ENCODE measurements at places on chromosomes 11 and 22. TPM values are rescaled to one million over a fixed set of nuclear protein-coding genes. Genes with fewer than 3 reads are reported as not detected.

OR5J2 gene
- not detected for total RNA-seq

DNA sequence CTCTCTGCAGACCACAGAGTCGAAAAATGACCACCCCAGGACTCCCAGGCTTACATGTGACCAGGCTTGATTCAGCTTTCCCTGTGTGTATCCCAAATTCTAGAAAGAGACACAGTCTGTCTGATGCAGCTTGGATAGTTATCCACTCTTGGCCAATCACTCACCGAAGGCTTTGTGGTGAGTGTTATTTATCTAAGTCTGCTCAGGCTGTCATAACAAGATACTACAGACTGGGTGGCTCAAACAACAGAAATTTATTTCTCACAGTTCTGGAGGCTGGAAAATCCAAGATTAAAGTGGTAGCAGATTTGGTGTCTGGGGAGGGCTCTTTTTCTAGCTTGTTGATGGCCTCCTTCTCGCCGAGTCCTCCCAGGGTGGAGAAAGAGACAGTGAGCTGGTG lies 63.2 kb downstream of the ZBTB16 start:
- DNase-seq = no peak
- H3K27ac ChIP-seq = peak overlapping the region; percentile 38
- peaks cover 2% of the 10 kb centered on the region for H3K36me3 ChIP-seq

CDC42EP1 gene
- total RNA-seq = 73.2 TPM

BLID gene
- not detected for total RNA-seq

GRCh38 chr22:28188178-28188879 lies 269.3 kb upstream of the PITPNB start:
- H3K36me3 ChIP-seq = no peaks in the 10 kb centered on the region
- no peak overlapping the region for H3K4me3 ChIP-seq
- no peaks in the 10 kb centered on the region for H3K27me3 ChIP-seq
- H3K27ac ChIP-seq = no peak overlapping the region
- no peaks in the 10 kb centered on the region for H3K4me1 ChIP-seq
- no peak for DNase-seq

GRM5 gene
- 0.33 TPM for total RNA-seq

GRCh38 chr11:45333001-45333971 lies 47.1 kb upstream of the SYT13 start:
- no peak overlapping the region for H3K4me3 ChIP-seq
- H3K4me1 ChIP-seq = peaks cover 10% of the 10 kb centered on the region
- H3K27me3 ChIP-seq = no peaks in the 10 kb centered on the region
- H3K36me3 ChIP-seq = no peaks in the 10 kb centered on the region
- peak overlapping the region; percentile 14 for H3K27ac ChIP-seq

DNA sequence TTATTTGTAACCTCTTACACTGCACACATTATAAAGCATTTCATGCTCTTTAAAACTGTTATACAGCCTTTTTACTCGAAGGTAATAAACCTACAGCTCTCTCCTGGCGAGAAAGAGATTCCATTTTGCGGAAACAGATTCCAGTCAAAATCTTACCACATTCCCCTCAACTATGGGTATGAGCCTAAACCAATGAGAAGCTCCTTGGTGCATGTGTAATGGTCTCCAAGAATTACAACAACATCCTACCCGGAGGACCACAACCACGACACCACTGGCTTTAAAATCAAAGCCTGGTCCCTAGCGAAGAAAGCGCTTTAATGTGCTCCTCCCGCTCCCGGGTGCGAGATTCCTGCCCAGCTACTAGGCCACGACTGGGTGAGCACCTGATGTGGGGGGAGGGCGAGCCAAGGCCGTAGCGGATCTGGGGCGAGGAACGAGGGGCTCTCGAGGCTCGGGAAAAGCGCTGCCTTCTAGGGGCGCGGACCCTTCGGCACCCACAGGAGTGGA lies 821 bp downstream of the CELF1 start:
- H3K4me3 ChIP-seq = peak overlapping the region; percentile 97
- H3K27me3 ChIP-seq = no peaks in the 10 kb centered on the region
- DNase-seq = no peak
- no peaks in the 10 kb centered on the region for H3K36me3 ChIP-seq
- H3K27ac ChIP-seq = peak overlapping the region; percentile 83

FAM111B gene
- not detected for total RNA-seq

MFRP gene
- not detected for total RNA-seq

- no peaks in the 10 kb centered on the region for H3K27me3 ChIP-seq
- DNase-seq = peak; percentile 44
- H3K4me1 ChIP-seq = peaks cover 46% of the 10 kb centered on the region
These were observed 17.2 kb downstream of the CREB3L1 start for GRCh38 chr11:46294365-46295309.

DNA sequence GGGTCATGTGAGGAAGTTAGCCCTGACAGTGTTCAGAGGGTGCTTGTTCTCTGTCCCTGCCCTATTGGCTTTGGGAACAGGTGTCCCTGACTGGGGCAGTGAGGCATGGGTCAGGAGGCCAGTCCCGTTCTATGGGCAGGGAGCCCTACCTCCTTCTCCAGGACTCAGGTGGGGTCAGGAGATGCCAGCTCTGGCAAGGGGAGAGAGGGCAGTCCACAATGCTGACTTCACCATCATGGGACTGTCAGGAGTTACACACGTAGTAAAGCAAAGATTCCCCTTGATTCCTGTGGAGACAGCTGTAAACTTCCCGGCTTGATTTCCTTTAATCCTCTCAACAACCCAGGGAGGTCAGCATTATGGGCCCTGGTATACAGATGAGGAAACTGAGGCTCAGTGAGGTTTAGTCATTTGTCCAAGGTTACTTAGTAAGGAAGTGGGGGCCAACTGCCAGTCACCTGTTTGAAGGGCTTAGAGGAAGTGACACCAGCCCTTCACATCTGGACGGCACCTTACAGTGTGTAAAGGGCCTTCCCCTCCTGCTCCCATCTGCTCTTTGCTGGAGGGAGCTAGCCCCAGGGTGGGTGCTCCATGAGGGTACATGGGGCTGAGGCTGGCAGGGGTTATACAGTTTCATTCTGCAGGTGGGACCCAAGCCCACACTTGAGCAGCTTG lies 11.9 kb downstream of the MICALL1 start:
- no peak overlapping the region for H3K4me3 ChIP-seq
- H3K36me3 ChIP-seq = peaks cover 17% of the 10 kb centered on the region
- DNase-seq = no peak

NXPE1 gene
- total RNA-seq = not detected

GLYATL2 gene
- not detected for total RNA-seq

OR51I1 gene
- not detected for total RNA-seq

- H3K27ac ChIP-seq = no peak overlapping the region
- no peaks in the 10 kb centered on the region for H3K27me3 ChIP-seq
- H3K4me3 ChIP-seq = no peak overlapping the region
- no peak for DNase-seq
- H3K36me3 ChIP-seq = no peaks in the 10 kb centered on the region
- peaks cover 26% of the 10 kb centered on the region for H3K4me1 ChIP-seq
These were observed 40.9 kb upstream of the SUSD2 start for GRCh38 chr22:24140357-24140756.

OR52E4 gene
- total RNA-seq = not detected

GRCh38 chr11:69352715-69353319 lies 58.9 kb downstream of the MYEOV start:
- H3K4me3 ChIP-seq = no peak overlapping the region
- H3K27ac ChIP-seq = no peak overlapping the region
- no peak for DNase-seq
- H3K36me3 ChIP-seq = no peaks in the 10 kb centered on the region

GRCh38 chr11:32511926-32512325 lies 71.7 kb upstream of the EIF3M start:
- H3K27me3 ChIP-seq = no peaks in the 10 kb centered on the region
- H3K36me3 ChIP-seq = no peaks in the 10 kb centered on the region
- no peak overlapping the region for H3K27ac ChIP-seq
- H3K4me3 ChIP-seq = no peak overlapping the region
- no peak for DNase-seq

GRIA4 gene
- not detected for total RNA-seq

- no peak within 1 kb of the TSS for H3K27ac ChIP-seq
- no peak within 1 kb of the TSS for H3K4me3 ChIP-seq
- H3K36me3 ChIP-seq = no peaks in the 10 kb centered on the region
- DNase-seq = no peak
- H3K27me3 ChIP-seq = peaks cover 33% of the 10 kb centered on the region
- H3K4me1 ChIP-seq = peaks cover 31% of the 10 kb centered on the region
These were observed at the start of gene TBX1 for GRCh38 chr22:19760058-19760950. TSS of gene TBX1 (plus strand) at chr22:19760778. CDS start at chr22:19760844, 66 bp downstream.

- H3K4me3 ChIP-seq = no peak overlapping the region
- DNase-seq = peak; percentile 43
- H3K27me3 ChIP-seq = no peaks in the 10 kb centered on the region
- H3K27ac ChIP-seq = peak overlapping the region; percentile 41
These were observed 1130.4 kb downstream of the LRRC4C start for GRCh38 chr11:40328890-40329614.

DNA sequence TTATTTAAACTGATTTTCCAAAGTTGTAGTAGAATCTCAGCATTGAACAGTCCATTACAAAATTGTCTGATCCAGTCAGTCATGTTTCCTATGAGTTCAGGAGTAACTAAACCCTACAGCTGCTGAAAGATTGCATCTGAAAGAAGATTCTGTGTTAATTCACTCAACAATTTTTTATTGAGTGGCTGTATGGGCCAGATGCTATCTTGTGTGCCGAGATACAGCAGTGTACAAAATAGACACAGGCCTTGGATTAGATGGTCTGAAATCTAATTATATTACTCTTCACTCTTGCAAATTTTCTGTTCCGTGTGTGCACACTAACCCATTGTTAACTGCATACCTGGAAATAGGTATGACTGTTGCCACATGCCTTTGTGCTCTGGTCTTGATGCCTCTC lies 7.3 kb downstream of the GVQW3 start:
- H3K4me1 ChIP-seq = peaks cover 86% of the 10 kb centered on the region
- H3K27ac ChIP-seq = no peak overlapping the region
- no peak overlapping the region for H3K4me3 ChIP-seq

PNPLA5 gene
- total RNA-seq = not detected

NEFH gene
- 0.52 TPM for total RNA-seq

- H3K4me1 ChIP-seq = peaks cover 47% of the 10 kb centered on the region
- H3K36me3 ChIP-seq = no peaks in the 10 kb centered on the region
- H3K27ac ChIP-seq = peak within 1 kb of the TSS; percentile 91
- peak within 1 kb of the TSS; percentile 63 for H3K4me3 ChIP-seq
- DNase-seq = peak; percentile 75
These were observed at the start of gene PACSIN3 for GRCh38 chr11:47186076-47186699. TSS of gene PACSIN3 (minus strand) at chr11:47186434. CDS start at chr11:47182727, 3,707 bp downstream.

- no peak overlapping the region for H3K27ac ChIP-seq
- H3K4me1 ChIP-seq = no peaks in the 10 kb centered on the region
- H3K36me3 ChIP-seq = no peaks in the 10 kb centered on the region
These were observed 479.9 kb downstream of the INSC start for GRCh38 chr11:15594607-15595006.

- H3K4me1 ChIP-seq = peaks cover 57% of the 10 kb centered on the region
- H3K36me3 ChIP-seq = no peaks in the 10 kb centered on the region
- H3K4me3 ChIP-seq = no peak overlapping the region
- H3K27ac ChIP-seq = peak overlapping the region; percentile 74
These were observed 4.6 kb downstream of the FRMD8 start for GRCh38 chr11:65390996-65391395.

DNA sequence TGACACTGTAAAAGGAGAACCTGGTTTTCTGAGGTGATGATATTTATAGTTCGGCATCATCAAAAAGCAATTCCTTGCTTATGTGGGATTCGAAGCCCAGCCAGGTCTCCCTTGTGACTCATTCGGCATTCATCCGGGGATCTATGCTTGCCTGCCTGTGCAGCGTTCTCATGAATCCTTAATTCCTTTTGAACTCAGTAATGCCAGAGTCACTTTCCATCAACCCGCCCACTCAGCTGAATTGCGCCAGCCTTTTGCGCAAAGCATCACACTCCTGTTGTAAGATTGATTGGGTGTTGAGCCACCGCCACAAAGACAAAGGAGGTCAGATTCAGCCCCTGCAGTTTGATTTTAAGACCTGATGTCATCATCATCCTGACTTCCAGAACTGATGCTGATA lies 128.6 kb downstream of the SLC17A6 start:
- no peaks in the 10 kb centered on the region for H3K36me3 ChIP-seq
- H3K27me3 ChIP-seq = no peaks in the 10 kb centered on the region
- H3K27ac ChIP-seq = no peak overlapping the region
- H3K4me3 ChIP-seq = no peak overlapping the region
- no peak for DNase-seq

DNA sequence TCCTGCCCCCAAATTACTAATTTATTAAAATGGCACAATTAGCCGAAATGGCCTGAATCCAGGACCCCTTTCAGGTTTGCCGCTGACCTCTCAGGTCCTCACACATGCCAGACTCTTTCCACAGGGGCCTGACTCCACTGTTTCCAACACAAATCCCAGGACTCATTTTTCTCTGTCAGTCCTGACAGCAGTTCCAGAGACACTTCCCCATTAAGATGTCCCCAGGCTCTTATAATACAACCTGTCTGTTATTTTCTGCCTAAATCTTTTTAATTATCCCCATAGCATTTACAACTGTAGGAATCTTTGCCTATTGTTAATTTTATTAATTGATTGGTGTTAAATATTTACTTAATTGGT lies 9.4 kb upstream of the IGLL5 start:
- H3K36me3 ChIP-seq = no peaks in the 10 kb centered on the region
- no peaks in the 10 kb centered on the region for H3K4me1 ChIP-seq
- H3K27ac ChIP-seq = no peak overlapping the region
- H3K27me3 ChIP-seq = no peaks in the 10 kb centered on the region
- no peak overlapping the region for H3K4me3 ChIP-seq
- no peak for DNase-seq

JAML gene
- 0.99 TPM for total RNA-seq

DEFB131B gene
- not detected for total RNA-seq

GRCh38 chr11:71145988-71146824 lies 106.2 kb downstream of the SHANK2 start:
- no peak overlapping the region for H3K27ac ChIP-seq
- no peaks in the 10 kb centered on the region for H3K36me3 ChIP-seq
- H3K4me1 ChIP-seq = peaks cover under 1% of the 10 kb centered on the region
- no peak overlapping the region for H3K4me3 ChIP-seq

DNA sequence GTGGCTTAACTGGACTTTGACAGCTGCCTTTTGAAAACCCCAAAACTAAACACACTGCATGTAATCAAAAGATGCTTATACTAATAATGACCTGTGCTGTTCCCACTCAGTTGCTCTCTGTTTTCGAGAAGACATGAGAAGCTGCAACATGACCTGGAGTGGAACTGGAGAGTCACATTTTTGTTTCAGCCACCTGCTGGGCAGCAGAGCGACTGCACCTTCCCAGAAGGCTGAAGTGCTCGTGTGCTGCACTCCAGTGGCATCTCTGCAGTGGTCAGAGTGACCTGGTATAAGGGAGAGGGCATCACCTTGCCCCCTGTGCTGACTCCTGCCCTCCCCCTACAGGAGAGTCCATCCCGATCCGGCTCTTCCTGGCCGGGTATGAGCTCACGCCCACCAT lies 8.6 kb downstream of the THYN1 start:
- no peak overlapping the region for H3K27ac ChIP-seq
- no peaks in the 10 kb centered on the region for H3K27me3 ChIP-seq

- H3K27me3 ChIP-seq = no peaks in the 10 kb centered on the region
- no peaks in the 10 kb centered on the region for H3K4me1 ChIP-seq
- H3K27ac ChIP-seq = no peak overlapping the region
- no peak overlapping the region for H3K4me3 ChIP-seq
- DNase-seq = no peak
- H3K36me3 ChIP-seq = no peaks in the 10 kb centered on the region
These were observed 87.4 kb downstream of the GRIA4 start for GRCh38 chr11:105697291-105697690.

MS4A12 gene
- not detected for total RNA-seq

CCDC73 gene
- total RNA-seq = 0.26 TPM

All from body of pancreas (tissue), 4 donors.